ENCODE measurements at places on chromosomes 2 and 18.

DNA sequence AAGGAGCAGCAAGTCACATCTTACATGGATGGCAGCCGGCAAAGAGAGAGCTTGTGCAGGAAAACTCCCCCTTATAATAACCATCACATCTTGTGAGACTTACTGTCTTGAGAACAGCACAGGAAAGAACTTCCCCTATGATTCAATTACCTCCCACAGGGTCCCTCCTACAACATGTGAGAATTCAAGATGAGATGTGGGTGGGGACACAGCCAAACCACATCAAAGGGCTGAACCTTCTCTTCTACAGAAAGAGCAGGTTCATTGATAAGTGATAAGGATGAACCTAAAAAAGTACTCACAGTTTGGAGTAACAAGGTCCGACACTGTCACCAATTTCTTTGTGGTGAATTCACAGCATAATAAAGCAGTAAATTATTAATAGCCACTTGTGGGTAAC lies 422.2 kb upstream of the FSIP2 start:
- no peak for DNase-seq

DNA sequence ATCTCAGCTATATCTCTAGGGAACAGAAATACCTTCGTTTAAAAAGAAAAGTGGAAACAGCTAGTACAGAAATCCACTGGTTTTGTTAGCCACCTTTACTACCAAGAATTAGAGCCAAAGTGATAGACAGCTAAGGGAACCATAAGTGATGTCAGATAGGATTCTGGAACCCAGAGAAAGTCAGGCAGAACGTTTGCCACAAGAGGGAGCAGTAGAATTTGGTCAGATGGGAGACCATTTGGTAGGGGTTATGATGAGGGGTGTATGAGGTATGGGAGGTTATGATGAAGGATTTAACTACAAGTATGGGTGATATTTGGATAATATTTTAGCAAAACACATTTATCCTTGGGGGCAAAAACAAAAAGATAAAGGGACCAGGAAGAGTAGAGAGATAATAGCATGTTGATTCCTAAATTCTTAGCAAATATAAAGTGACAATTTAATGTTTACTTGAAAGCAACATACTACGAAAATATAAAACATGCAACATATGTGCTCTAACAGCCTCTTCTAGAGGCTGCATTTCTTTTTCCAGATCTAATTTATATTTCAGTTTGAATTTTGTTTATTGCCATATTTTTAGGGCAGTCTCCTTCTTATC lies 3.3 kb downstream of the SLC8A1 start:
- peak; percentile 8 for DNase-seq

DNA sequence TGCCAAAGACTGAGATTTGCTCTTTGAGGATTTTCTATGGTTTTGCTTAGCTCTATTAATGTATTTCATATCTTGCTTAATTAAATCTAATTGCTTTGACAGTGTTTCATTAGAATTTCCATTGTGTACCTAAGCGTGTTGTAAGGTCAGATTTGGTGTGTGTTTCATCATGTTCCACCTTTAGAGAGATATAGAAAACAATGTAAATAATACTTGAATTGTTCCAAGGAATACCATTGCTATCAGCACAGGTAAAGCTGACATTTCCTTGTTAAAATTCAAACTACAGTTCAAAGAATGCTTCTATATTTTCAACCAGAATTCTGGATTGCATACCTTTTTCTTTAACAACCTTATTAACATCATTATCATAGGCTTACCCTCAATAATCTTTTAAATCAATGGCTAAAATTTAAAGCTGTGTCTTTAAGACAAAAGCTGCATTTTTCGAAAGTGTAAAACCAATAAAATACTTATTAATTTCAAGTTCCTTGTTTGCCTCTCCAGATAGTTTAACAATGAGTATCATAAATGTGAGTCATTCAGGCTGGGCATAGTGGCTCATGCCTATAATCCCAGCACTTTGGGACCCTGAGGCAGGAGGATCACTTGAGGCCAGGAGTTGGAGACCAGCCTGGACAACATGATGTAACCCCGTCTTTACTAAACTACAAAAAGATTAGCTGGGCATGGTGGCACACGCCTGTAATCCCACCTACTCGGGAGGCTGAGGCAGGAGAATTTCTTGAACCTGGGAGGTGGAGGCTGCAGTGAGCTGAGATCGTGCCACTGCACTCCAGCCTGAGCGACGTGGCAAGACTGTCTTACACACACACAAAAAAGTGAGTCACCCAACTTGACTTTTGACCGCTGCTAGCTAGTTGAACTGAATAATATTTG lies 188.0 kb upstream of the PKDCC start:
- no peak for DNase-seq

- no peak for DNase-seq
Observed at GRCh38 chr2:45843136-45843535, 191.7 kb downstream of the PRKCE start.

GRCh38 chr2:169324581-169325260 lies 37.6 kb downstream of the LRP2 start:
- no peak for DNase-seq

GRCh38 chr2:68083346-68083745 lies 20.5 kb upstream of the C1D start:
- no peak for DNase-seq

Measured in SW 1271 (cell line).